ENCODE measurements at places on chromosomes 13 and 19.
A peak's percentile ranks its signal among the peaks of the same experiment; 100 is the strongest.

GRCh38 chr19:2575734-2576481 is 100.0 kb downstream of the GADD45B start:
- no peak for DNase-seq

- no peak for DNase-seq
Observed at GRCh38 chr13:19171563-19171962, 10.1 kb downstream of the TUBA3C start.

GRCh38 chr13:50654331-50654730 is 189.2 kb downstream of the DLEU7 start:
- no peak for DNase-seq

DNA sequence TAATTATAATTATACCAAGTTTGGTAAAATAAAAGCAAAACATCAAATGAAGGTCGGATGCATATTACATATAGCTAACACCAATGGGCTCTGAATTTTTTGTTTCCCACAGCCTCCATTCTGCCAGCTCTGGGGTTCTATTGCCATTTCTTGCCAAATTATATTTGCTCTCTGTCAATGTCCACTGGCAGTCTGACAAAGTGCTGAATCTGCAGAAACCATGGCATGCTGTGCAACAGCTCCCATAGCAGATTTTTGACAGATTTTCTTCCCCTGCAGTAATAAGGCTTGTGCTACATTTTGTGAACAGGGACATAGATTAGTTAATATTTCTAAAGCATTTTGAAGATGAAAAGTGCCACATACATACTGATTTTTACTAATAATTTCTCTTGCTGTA is 1102.1 kb downstream of the DIAPH3 start:
- no peak for DNase-seq

GRCh38 chr19:47446534-47447469 is 24.9 kb downstream of the SLC8A2 start:
- peak; percentile 49 for DNase-seq

DNA sequence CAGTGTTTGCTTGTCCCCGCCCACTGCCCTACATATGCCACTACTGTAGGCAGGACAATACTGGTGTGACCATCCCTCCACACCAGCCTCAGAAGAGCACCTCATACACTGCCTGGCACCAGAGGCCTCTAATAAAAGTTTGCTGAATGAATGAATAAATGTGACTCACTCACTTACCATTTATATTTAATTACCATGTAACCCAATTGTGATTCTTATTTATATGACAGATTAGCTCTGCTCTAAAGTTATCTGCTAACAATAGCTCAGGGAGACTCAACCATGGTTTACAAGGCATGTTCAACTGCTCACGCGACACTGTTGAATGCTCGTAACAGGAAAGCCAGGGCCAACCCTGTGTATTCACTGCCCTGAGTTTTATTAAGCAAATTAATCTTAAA is 66.0 kb upstream of the DOCK9 start:
- no peak for DNase-seq

- no peak for DNase-seq
Observed at GRCh38 chr13:24985107-24985506, 110.8 kb upstream of the PABPC3 start.

DNA sequence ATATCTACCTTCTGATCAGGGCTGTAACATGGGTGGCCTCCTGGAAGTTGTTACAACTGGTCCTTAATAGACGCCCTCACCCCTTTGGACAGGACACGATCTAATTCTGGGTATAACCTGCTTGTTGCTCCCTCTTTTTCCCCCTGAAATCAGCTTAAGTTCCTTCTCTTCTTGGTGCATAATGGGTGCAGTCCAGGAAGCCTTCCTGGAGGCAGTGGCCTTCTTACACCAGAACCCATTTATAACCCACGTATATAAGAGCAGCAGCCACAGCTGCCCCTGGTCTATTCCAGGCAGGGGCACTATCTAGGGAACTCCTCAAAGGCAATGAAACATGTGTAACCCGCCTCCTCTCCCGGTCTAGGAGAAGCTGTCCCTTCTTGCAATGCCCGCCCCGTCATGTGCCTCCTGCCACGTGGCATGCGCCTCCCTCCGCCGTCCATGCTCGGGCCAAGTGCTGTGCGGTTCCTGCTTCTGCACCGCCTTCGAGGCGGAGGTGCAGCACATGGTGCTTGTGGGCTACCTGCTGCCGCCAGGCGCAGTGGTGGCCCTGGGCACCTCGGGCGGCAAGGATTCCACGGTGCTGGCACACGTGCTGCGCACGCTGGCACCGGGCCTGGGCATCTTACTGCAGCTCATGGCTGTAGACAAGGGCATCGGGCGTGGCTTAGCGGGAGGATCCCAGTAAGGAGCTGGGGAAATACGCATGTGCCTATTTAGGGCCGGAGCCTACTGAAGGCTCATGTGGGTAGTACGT is 27.3 kb downstream of the ZNF175 start:
- DNase-seq = no peak

GRCh38 chr19:3499738-3500428 is 591 bp downstream of the DOHH start:
- DNase-seq = no peak

DNA sequence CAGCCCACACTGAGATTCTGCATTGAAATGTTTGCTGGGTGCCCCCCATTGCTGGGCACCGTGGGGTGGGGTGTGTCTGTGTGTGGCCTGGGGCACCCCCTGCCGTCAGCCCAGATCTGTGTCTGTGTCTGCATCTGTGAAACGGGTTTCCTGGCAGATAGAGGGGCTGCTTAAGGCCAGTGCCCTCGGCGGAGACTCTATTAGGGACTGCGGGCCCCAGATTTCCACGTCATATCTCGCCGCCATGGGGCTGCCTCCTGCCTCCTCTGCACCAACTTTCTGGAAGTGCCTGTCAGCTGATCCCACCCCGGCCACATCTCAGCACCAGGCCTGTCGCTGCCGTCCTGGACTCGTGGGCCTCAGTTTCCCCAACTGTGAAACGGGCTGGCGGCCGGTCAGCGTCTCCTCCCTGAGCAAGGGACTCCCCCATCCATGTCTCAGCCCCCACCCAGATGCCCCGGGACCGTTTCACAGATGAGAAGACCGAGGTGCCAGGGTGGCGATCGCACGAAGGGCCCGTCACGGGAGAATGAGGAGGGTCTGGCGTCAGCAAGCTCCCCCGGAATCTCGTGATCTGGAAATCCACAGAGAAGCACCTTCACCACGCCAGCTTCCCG is 21.4 kb downstream of the ARID3A start:
- DNase-seq = no peak

- DNase-seq = no peak
Observed at GRCh38 chr19:1057176-1057855, 9.7 kb upstream of the ARHGAP45 start.

DNA sequence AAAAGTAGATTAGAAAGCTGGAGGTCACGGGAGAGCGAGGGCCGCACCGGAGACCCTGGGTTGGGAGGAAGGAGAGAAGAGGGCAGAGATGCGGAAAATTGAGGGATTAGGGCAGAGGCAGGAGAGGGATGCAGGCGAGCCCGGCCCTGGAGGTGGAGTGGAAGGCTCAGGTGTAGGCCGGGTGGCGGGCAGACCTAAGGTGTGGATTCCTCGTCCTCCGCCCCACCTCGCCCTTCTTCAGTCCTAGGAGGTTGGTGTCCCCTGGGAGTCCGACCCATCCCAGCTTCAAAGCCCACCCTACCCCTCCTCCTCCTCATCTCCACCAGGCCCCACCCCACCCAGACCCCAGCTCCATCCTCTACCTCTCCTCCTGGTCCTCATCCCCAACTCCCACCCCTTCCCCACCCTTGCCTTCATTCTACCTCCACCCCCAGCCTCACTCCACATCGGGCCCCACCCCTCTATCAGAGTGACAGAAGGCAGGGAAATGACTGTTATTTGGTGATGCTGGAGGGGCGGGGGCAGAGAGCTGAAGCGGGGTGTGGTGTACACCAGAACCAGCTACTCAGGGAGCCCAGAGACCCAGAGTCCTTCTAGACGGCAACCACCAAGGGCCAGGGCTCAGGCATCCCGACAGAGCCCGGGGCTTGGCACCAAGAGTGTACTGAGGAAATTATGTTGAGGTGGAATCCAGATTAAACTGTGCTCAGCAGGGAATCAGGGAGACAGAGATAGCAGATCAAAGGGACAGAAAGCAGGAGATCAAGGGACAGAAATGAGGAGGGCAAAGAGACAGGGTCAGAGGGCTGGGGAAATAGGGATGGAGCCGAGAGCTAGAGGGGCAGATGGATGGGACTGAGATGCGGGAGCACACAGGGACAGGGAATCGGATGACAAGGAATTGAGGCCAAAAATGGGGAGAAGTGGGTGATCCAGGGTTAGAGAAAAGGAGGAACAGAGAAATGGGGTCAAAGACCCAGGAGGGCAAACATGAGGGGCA is 6.4 kb downstream of the ERFL start:
- DNase-seq = no peak

GRCh38 chr13:59856281-59856810 is 307.4 kb downstream of the DIAPH3 start:
- no peak for DNase-seq

- no peak for DNase-seq
Observed at GRCh38 chr19:7063339-7063738, 4.9 kb upstream of the MBD3L3 start.

- DNase-seq = no peak
Observed at GRCh38 chr19:45809643-45810159, 5.4 kb downstream of the RSPH6A start.

DNA sequence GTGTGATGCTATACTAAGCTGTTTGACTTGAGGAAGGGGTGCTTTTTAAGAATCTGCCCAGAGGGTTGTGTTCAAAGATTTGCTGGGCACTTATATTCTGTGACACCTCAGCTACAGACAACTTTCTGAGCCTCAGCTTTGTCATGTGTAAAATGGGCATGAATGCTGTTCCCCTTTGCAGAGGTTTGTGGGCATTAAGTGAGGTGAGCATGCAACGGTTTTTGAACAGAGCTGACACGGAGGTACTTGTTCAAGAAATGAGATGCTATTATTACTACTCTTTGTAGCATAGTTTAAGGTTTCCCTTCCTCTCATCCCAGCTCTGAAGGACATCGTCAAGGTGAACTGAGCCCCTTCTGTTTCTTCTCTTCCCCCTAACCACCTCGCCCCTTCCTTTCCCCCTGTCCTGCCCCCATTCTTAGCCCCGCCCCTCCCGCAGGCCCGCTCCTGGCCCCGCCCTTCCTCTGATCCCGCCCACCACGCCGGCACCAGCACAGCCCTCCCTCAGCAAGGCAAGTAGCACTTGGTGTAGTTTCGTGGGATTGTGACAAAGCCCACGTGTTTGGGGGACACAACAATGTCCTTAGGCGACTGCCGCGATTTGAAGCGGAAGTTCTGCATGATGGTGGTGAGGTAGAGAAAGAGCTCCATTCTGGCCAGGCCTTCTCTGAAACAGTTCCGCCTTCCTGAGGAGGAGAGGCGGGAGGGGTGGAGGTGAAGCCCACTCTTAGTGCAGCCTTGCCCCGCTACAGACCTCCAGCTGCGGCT is 26.1 kb upstream of the CYP2A7 start:
- peak; percentile 60 for DNase-seq

DNA sequence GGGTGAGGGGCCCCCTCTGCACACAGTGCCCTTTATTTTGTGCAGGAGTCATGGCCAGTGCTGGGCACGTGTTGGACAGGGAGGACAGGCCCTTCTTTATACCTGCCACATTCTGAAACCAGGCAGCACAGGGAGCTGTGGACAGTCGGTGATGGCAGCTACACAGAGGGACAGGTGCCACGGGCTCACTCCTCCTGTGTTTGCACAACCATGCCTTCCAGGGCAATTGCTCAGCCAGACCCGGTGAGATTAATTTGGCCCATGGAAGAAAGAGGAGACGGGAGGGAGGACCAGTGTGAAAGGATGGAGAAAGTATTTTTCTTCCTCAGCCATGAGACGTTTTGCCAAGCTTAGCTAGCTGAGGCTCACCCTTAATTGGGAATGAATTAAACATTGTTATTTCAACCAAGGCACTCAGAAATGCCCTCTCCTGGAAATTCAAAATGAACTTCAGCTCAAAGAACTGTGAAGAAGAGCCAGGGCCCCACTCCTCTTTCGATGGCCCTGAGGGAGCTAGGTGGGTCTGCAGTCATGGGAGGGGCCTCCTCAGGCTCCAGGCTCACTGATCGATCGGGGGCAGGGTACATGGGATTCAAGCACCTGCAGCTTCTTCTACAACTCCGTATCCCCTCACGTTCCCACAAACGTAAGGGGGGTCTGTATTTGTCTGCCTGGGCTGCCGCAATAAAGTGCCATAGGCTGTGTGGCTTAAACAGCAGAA is 41.2 kb downstream of the SHISA2 start:
- no peak for DNase-seq

GRCh38 chr13:49388091-49388635 is 55.7 kb downstream of the CAB39L start:
- DNase-seq = no peak

- DNase-seq = no peak
Observed at GRCh38 chr13:44814836-44815235, 174.4 kb downstream of the NUFIP1 start.

DNA sequence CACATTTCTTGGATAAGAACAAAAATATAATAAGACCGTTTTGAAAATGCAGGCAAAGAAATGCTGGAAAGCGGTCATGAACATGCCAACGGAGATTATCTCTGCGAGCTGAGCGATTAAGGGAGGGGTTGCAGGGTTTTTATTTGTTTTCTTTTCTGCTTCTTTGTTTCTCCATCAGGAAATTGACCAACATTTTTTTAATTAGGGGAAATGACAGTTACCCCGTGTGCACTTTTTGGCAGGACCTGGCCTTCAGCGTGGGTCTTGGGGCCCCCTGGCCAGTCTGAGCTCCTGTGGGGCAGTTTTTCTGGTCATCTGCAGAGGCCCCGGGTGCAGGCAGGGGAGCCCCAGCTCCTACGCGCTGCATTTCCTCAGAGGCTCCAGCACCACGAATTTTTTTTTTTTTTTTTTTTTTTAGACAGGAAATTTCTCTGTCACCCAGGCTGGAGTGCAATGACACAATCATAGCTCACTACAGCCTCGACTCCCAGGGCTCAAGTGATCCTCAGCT is 31.3 kb upstream of the HOMER3 start:
- no peak for DNase-seq

DNA sequence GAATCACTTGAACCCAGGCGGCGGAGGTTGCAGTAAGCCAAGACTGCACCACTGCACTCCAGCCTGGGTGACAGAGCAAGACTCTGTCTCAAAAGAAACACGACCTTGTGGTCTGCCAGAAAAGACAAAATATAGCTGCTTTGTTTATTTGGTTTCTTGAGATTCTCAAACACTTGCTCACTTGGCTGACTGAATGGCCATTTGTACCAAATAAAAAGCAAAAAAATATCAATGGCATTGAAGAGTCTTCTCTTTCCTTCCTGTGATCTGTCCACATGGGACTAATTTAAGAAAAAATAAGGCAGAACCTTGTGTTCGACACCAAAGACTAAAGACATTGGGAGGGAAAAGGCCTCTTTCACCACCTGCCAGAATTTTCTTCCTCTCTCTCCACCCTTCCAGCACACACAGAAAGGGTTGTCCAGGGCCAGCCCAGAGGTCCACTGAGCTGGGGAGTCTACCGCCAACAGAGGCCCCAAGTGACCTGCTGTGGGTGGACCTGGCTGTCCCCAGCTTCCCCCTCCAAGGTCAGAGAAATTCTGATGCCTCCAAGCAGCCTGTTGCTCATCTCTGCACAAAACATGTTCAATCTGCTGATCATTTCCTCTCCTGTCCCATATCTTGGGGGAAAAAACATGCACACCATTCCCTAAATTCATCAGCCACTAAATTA is 5.9 kb downstream of the BRME1 start:
- DNase-seq = no peak
